ENCODE measurements at places on chromosomes 2 and 18.

DNA sequence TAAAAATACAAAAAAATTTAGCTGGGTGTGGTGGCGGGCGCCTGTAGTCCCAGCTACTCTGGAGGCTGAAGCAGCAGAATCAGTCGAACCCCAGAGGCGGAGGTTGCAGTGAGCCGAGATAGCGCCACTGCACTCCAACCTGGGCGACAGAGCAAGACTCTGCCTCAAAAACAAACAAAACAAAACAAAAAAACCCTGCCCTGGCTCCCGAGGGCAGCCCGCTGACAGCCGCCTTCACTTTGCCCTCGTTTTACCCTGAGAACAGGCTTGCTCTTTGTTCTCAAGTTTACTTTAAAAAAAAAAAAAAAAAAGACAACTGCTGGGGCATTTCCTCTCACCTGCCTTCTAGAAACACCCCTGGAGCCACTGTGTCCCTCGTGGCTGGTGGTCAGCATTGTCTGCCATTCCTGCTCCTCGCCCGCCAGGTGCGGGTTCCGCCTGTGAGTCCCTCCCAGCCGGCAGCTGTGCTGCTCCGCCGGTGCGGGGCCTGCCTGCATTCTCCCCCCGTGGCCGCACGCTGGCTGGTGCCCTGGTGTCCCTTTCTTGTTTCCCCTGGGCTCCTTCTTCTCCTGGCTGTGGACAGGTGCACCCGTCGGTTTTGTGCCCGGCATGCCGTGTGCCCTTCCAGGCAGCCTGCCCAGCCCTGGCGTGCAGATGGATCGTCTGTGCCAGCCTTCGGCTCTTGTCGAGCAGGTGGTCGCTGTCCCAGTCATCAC lies 105.7 kb downstream of the USP40 start:
- peak; percentile 44 for DNase-seq

DNA sequence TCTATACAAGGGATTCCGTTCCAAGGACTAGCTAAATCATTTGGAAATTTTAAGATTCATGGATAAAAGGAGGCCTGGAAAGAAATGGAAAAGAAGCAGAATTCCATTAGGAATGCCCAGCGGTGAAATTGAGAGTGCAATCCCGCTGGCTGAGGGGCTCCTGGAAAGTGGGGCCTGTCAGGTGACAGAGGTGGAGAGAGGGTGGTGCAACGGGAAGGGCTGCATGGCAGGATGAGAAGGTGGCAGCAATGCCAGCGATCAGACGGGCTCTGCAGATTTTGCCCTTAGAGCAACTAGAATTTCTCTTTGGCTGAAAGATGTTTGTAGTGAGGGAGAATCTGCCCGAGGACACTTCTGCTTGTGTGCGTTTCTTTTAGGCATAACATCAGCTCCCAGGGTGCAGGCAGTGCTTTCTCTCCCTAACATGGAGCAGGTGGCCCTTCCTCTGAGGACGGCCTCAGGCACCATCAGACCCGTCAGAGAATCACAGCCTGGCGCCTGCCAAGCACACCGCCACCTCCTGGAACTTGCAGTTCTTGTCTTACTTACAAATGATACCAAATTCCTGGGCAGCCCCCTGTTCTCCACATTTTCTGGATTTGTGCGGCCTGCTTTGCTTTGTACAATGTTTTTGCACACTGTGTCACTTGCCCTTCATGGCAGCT lies 261.6 kb downstream of the NDUFA10 start:
- no peak for DNase-seq

GRCh38 chr2:170180031-170180566 lies 2.2 kb downstream of the MYO3B start:
- DNase-seq = no peak

GRCh38 chr2:62402156-62402555 lies 103.8 kb downstream of the TMEM17 start:
- no peak for DNase-seq

Measured in NCI-H1436 (cell line).